Hematopoietic multipotent progenitor cell treated with erythropoietin and hydrocortisone succinate and interleukin-3 and kit ligand, for 4 days (in vitro differentiated cells): ENCODE measurements at places on chromosomes 7 and 10.

GRCh38 chr10:126016882-126017281 is 120.5 kb downstream of the FANK1 start:
- DNase-seq, result no peak

DNA sequence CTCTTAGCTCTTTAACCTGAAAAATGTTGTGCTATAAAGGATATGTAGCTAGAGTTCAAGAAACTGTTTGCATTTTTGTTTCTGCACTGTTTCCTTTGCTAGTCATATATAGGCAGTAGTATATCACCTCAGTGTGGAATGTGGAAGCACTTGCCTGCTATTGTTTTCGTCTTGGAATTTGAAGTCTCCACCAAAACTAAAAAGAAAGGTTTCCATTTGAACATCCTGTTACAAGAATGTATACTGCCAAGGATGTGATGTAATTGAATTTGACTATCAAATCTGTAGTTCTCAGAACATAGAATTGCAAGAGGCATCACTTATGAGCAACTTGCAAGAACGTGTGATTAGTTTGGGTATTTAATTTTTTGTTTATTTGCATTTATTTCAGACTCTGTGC is 51.1 kb upstream of the MEOX2 start:
- no peak for DNase-seq

DNA sequence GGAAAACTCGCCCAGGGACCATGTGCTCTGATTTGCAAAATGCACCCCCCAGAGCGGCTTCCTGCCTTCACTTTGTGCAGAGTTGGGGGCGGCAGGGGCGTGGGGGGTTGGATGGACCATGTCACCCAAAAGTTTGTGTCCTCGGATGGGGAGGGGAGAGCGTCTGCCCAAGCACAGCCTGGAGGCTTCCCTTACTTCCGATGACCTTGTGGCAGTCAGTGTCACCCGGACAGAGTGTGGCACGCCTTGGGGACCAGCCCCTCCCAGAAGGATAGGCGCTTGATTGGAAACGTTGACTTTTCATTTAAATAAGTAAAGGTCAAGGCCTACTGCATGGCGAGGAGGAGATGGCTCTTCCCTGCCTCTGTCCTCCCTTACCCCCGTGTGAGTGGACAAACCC is 71.6 kb downstream of the LHPP start:
- no peak for DNase-seq

- DNase-seq, result no peak
These were observed 138.0 kb downstream of the SLIT1 start for GRCh38 chr10:97047788-97048187.

- DNase-seq, result no peak
These were observed 144.1 kb downstream of the GNAI1 start for GRCh38 chr7:80278737-80279136.
